ENCODE measurements at places on chromosomes 12 and 14.

DNA sequence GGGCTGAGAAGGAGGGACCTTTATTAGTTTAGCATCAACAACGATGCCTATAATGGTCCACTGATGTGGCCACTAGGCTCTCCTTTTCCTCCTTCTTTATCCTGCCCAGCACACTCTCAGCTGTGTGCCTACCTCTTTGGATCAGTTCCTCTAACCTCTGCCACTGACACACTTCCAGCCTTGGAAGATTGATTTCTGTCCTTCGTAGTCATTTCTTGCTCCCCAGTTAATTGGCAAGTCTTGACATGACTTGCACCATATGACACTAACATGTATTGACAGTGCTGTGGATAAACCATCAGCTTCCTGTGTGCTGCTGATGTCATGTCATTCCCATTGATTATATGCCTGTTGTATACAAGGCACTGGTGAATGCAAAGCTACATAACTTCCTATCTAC lies 90.2 kb upstream of the PLEKHG7 start:
- DNase-seq: no peak

GRCh38 chr14:106378191-106378590 lies 851.8 kb downstream of the TMEM121 start:
- DNase-seq: peak; percentile 46

- DNase-seq: no peak
Measured at GRCh38 chr12:110185626-110186025, 61.5 kb downstream of the IFT81 start.

DNA sequence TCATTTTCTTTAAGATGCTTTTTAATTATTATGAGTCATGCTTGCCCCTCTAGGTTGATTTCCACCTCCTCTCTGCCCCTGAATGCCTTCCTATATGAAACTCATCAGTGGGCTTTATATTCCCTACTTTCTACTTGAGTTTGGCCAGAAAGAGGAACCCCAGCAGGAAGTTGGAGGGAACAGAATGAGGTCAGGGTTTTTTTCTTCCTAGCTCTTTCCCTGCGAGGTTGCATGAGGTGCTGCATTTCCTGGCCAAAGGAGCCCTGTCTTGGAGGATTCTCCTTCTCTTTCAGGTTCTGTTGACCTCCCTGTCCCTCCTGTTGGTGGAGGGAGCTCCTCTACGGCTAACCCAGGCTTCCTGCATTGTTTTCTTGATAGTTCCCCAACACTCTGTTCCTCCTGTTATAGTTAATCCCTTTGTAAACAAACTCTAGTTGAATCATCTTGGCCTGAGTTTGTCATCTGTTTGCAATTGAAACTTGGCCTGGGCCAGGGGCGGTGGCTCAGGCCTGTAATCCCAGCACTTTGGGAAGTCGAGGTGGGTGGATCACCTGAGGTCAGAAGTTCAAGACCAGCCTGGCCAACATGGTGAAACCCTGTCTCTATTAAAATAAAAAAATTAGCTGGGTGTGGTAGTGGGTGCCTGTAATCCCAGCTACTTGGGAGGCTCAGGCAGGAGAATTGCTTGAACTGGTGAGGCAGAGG lies 15.3 kb upstream of the SPIC start:
- DNase-seq: no peak

GRCh38 chr14:70190156-70190555 lies 1.4 kb upstream of the SLC8A3 start:
- DNase-seq: no peak

DNA sequence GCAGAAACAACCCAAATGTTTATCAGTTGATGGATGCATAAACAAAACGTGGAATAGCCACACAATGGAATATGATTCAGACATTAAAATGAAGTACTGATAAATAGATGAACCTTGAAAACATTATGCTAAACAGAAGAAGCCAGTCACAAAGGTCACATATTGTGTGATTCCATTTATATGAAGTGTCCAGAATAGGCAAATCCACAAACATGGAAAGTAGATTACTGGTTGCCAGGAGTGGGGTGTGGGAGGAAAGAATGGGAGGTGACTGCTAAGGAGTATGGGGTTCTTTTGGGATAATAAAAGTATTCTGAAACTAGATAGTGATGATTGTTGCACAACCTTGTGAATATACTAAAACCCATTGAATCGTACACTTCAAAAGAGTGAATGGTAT lies 1.3 kb upstream of the HSD17B6 start:
- DNase-seq: no peak

DNA sequence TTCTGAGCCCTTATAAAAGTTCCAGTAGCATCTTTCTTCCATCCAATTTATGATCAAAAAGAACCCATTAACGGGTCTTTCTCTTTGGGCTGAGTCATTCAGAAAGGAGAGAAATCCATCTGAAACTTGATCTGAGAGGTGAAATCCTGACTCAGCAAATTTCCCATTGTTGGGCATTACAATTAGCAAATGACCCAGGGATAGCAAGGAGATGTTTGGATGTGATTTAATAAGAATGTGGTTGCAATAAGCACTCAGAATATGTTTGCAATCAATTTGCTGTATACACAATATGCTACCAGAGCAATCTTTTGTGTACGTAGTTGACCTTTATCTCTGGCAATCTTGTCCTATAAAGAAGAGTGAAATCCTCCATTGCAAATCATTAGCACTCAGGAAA lies 122.7 kb downstream of the CCDC60 start:
- no peak for DNase-seq

DNA sequence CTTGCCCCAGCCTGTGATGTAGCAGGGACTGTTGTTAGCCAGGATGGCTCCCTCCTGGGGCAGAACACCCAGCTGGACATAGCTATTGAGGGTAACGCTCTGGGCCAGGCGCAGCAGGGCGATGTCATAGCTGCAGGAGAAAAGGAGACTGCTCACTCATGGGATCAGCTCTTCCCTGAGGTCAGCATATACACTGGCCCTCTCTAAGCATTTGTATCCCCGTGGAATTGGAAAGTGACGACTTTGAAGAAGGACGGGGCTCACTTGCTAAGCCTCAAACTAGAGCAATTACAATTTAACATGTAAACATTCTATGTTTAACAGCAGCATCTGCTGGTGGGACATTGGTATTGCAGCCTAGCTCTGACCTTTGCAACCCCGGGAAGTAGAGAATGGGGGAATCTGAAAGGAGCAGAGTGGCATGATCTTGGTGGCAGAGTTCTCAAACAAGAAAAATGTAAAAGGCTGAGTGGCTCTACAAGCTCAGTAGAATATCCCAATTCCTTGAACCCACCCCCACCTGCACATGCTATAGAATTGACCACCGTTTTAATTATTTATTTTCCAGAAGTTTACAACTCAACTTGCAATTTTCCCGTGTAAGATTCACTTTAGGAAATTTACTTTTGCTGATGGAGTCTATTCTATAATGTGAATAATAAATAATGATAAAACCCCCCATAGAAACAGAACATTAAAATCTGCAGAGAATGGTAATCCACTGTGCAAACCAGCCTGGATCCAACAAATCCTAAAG lies 5.0 kb downstream of the CELA1 start:
- DNase-seq: peak; percentile 66

- no peak for DNase-seq
Measured at GRCh38 chr14:71063351-71063750, 156.1 kb downstream of the PCNX1 start.

GRCh38 chr14:65959563-65960024 lies 526.6 kb upstream of the CCDC196 start:
- DNase-seq: no peak

- no peak for DNase-seq
Measured at GRCh38 chr12:72272091-72272661, at the start of gene TRHDE. TRHDE (plus strand) TSS chr12:72272370; CDS start chr12:72272644, 274 bp downstream.

DNA sequence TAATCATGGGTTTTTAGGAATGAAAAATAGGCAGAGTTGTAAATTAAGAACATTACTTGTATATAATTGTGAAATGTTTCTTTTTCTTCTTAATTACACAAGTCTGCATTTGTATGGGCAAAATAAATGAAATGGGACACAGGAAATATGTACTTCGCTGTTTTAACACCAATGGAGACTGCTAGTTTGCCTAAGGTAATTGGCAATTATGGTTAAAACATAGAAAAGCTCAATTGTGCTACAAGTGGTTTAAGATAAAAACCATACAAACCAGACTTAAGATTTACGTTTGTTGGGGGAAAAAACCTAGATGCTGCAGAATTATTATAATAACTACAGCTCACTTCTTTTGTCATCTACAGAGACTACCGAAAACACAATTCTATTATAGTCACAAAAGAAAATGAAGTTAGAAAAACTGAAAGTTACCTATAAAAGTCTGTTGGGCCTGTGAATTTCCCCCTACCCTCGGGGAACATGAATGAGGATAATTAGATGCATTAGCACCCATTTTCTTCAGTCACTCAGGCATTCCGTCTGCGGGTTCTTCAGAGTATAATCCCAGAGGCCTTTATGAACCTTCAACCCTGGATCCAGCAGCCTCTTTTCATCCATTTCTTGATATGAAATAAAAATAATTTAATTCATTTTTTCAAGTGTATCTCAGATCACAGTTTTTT lies 37.2 kb downstream of the BTBD7 start:
- no peak for DNase-seq

- no peak for DNase-seq
Measured at GRCh38 chr12:108097160-108097911, 31.8 kb upstream of the WSCD2 start.

GRCh38 chr14:100640471-100641273 lies 53.5 kb upstream of the BEGAIN start:
- peak; percentile 85 for DNase-seq

GRCh38 chr14:78673845-78674244 lies 503.7 kb downstream of the NRXN3 start:
- DNase-seq: no peak

GRCh38 chr14:38593476-38593875 lies 337.6 kb upstream of the CLEC14A start:
- no peak for DNase-seq

DNA sequence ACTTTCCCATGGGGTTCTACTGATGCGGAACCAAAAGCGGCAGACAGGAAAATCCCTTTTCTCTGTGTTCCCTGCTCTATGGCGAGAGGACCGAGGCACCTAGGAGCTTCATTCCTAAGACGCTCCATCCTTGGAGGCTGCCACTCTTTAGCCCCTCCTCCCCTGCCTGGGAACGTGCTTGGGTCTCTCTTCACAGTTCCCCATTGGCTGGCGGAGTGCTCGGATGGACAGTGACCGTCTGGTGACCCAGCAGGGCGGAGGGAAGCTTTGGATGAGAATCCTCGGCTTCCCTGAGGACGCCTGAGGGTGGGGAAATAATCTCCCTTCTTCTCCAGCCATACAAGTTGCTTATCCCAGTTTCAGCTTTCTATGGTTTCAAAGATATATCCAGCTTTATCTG lies 37.3 kb downstream of the KCNA5 start:
- DNase-seq: no peak

DNA sequence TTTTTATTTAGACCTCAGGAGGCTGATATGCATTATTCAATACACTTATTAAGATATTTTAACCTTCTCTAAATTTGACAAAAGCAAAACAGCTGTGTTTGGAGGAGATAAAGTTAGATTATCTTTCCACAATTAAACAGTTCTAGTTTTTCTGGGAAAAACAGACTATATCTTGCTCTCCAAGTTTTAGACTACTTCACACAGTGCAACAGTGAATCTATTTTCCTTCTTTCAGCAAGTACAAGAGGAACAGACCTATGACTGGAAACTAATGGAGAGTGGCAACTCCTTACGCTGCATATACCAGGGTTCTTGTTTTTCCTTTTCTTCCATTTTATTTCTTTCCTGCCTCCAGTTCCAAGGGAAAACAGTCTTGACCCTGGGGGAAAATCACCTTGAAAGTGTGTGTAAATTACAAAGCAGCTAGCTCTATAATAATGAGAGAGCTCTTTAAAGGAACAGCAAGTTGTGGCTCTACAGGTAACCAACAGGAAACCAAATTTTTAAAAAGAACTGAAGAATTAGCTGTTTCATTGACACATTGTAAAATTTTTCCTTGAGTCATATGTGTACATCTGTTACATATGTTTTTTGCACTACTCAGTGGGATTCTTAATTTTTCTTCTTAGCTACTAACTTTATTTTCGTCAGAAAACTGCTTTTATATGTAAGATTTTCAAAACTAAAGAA lies 27.4 kb downstream of the DNM1L start:
- no peak for DNase-seq

DNA sequence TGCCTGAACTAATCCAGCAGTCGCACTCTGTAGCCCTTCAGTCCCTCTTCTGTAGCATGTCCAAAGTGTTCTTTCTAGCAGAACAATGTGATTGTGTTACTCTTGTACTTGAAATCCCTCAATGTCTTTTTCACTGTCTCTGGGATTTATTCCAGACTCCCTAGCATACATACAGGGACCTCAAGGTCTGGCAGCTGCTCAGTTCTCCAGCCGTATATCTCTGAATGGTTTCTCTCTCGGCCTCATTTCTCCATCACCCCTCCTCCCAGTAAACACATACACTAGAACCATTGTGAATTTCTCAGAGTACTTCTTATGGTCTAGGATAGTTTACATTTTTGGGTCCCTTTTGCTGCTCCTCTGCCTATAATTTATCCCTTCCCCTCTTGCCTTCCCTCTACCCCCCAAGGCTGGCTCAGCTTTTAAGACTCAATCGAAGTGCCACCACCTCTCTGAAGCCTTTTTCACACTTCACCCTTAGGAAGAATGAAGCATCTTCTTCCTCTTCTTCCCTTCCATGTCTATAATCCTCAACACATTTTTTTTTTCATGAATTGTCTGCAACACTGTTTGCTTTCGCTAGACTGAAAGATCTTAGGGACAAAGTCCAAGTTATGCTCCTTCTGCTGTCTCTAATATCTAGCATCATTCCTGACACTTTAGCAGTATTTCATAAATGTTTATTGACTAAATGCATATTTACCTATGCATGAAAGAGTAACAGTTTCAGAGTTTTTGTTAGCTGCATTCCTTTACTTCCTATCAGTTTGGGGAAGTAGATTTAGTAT lies 446.1 kb downstream of the ZFP36L1 start:
- DNase-seq: no peak

DNA sequence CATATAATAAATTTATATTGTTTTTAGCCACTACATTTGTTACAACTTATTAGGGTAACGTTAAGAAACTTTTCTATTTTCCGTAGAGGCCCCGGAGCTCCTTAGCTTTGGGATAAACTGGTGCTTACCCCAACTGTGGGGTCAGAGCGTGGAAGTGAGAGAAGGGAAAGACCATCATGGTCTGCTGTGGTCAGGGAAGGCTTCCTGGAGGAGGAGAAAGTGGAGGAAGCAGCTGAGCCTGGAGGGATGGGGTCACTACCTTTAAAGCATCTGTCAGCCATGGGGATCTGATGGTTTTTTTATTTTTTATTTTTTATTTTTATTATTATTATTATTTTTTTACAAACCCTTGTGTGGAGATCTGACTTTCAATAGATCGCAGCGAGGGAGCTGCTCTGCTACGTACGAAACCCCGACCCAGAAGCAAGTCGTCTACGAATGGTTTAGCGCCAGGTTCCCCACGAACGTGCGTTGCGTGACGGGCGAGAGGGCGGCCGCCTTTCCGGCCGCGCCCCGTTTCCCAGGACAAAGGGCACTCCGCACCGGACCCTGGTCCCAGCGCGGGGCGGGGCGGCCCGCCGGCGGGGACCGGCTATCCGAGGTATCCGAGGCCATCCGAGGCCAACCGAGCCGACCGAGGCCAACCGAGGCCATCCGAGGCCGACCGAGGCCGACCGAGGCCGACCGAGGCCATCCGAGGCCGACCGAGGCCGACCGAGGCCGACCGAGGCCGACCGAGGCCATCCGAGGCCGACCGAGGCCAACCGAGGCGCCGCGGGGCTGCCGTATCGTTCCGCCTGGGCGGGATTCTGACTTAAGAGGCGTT lies 1101.2 kb upstream of the TMEM132C start:
- DNase-seq: peak; percentile 89

- no peak for DNase-seq
Measured at GRCh38 chr14:95163666-95164065, 6.3 kb upstream of the DICER1 start.

- no peak for DNase-seq
Measured at GRCh38 chr14:70189456-70190077, 816 bp upstream of the SLC8A3 start.

- no peak for DNase-seq
Measured at GRCh38 chr12:1611803-1612572, 17.0 kb upstream of the WNT5B start.

Data from stimulated activated CD4-positive, alpha-beta T cell treated with anti-CD3 and anti-CD28 coated beads, Interleukin-1b, Interleukin-23, amount 100 ng/mL, for 48 hours (primary cell).